ENCODE measurements at places on chromosomes 11 and 22. TPM values are rescaled to one million over a fixed set of nuclear protein-coding genes. Genes with fewer than 3 reads are reported as not detected.

Gene IFITM10
- 0.28 TPM for total RNA-seq

Gene ALDH3B1
- 24.9 TPM for total RNA-seq

Gene HBB
- total RNA-seq, result not detected

Gene OR10D3
- total RNA-seq, result not detected

Gene TTC36
- 0.46 TPM for total RNA-seq

Gene NAALAD2
- total RNA-seq, result 0.14 TPM

Gene SCN4B
- 0.14 TPM for total RNA-seq

Gene SULT4A1
- 0.09 TPM for total RNA-seq

Gene FAM227A
- total RNA-seq, result 1.6 TPM

Gene OR10G7
- not detected for total RNA-seq

Gene SCGB2A2
- not detected for total RNA-seq

Gene DCHS1
- total RNA-seq, result 5.2 TPM

Gene DDX17
- 372 TPM for total RNA-seq

Gene EWSR1
- 133 TPM for total RNA-seq

Gene CATSPERZ
- total RNA-seq, result not detected

Gene OR52A1
- total RNA-seq, result not detected

Gene OR2D2
- total RNA-seq, result 0.18 TPM

Gene PRDM11
- total RNA-seq, result 4.0 TPM

Gene PRR33
- not detected for total RNA-seq

Gene GSC2
- total RNA-seq, result not detected

Gene KIF18A
- 2.6 TPM for total RNA-seq

Gene NUCB2
- total RNA-seq, result 152 TPM

Gene KCNJ4
- total RNA-seq, result not detected

Gene SLC6A5
- total RNA-seq, result under 0.01 TPM

Gene LIF
- 17.3 TPM for total RNA-seq

Gene FIBIN
- 51.4 TPM for total RNA-seq

Gene MTNR1B
- not detected for total RNA-seq

Gene APOL6
- 32.1 TPM for total RNA-seq

Gene TIRAP
- total RNA-seq, result 3.0 TPM

Gene HINFP
- 12.7 TPM for total RNA-seq

Gene VSIG2
- 0.18 TPM for total RNA-seq

Gene FUT4
- 3.3 TPM for total RNA-seq

Gene NAT10
- total RNA-seq, result 17.5 TPM

Gene ROM1
- 5.5 TPM for total RNA-seq

Gene MGAT3
- under 0.01 TPM for total RNA-seq

Gene RAB38
- 1.4 TPM for total RNA-seq

Gene RTN4R
- 0.28 TPM for total RNA-seq

Gene MFNG
- 0.09 TPM for total RNA-seq

Gene P2RX6
- total RNA-seq, result 2.8 TPM

Gene APIP
- total RNA-seq, result 25.9 TPM

Gene ARL14EP
- total RNA-seq, result 27.7 TPM

Gene NPTXR
- total RNA-seq, result 0.46 TPM
